ENCODE measurements at places on chromosomes 3 and 15.

- no peak for DNase-seq
Observed at GRCh38 chr15:96851613-96852012, 521.1 kb downstream of the NR2F2 start.

GRCh38 chr15:58460116-58460790 lies 28.5 kb downstream of the LIPC start:
- DNase-seq = no peak

DNA sequence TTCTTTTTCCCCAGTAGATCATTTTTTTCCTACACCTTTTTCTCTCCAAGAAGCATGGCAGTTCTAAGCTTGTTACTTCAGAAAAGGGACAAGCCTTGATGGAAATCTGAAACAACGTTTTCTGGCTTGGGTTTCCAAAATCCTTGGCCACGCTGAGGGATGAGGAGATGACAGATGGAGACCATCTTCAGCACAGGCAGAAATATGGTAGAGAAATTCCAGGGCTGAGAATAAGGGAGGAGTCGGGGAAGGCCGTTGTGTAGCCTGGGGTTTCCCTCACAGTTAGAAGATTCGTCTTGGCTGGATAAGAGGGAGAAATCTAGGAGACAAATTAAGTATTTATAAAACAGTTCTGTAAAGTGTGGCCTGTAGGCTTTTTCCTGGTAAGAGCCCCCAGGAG lies 33.9 kb upstream of the STT3B start:
- no peak for DNase-seq

GRCh38 chr15:99954361-99955180 lies 221.3 kb upstream of the LYSMD4 start:
- DNase-seq = peak; percentile 25

DNA sequence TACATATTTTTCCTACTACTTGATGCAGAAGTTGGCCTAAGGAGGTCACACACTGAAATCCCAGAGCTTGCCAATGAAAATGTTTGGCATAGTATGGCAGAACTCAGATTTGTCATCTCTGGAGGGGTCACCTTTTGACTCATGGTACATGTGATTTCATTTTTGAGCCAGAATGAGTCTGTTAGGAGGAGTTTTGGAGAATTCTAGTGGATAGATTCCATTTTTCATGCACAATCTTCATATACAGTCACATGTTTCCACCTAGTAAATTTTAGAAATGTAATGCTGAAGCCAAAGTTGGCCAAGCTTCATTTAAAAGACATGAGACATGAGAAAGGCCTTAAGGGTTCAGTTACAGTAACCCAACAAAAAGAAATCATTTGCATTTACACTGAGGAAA lies 97.8 kb upstream of the IGSF10 start:
- DNase-seq = no peak

DNA sequence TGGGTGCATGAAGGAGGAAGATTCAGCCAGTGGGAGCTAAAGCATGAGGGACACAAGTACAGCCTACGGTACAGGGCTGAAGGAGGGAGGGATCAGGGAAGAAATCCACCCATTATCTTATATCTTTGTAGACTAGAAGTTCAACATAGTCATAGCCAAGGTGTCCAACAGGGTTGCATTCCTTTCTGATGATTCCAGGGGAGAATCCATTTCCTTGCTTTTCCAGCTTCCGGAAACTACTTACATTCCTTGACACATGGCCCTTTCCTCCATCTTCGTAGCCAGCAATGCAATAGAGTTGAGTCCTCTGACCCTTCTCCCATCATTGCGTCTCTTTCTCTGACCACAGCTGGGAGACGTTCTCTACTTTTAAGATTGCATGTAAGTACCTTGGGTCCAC lies 471.0 kb upstream of the SEMA6D start:
- no peak for DNase-seq

DNA sequence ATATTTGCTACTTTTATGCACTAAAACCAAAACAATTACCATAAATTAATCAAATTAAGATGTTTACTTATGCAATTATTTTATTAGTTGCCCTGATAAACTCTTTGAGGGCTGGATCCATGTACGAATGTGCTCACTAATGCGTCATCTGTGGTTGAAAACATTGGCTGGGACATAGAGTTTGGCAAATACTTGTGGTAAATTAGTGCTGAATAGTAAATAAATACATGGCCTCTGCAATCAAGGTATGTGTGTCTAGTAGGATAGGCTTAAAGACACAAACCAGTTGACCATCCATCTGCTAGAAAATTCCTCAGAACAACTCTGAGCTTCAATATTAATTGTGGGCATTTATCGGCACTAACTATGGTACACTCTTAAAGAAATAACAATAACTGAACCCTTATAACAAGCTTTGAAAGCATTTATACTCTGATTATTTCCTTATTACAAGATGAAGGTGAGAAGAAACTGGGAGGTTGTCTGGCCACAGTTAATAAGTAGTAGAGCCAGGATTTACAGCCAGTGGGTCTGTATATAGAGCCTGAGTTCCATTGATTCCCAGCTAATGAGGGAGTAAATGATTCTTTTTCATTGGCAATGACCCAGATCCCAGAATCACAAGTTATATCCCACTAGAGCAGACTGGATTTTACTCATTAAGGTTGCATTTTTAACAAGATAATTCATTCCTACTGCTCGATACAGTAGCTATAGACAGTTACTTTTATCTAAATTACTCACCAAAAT lies 169.5 kb upstream of the CNTN6 start:
- DNase-seq = no peak

GRCh38 chr3:197956626-197956988 lies 3.4 kb upstream of the LMLN start:
- DNase-seq = no peak

DNA sequence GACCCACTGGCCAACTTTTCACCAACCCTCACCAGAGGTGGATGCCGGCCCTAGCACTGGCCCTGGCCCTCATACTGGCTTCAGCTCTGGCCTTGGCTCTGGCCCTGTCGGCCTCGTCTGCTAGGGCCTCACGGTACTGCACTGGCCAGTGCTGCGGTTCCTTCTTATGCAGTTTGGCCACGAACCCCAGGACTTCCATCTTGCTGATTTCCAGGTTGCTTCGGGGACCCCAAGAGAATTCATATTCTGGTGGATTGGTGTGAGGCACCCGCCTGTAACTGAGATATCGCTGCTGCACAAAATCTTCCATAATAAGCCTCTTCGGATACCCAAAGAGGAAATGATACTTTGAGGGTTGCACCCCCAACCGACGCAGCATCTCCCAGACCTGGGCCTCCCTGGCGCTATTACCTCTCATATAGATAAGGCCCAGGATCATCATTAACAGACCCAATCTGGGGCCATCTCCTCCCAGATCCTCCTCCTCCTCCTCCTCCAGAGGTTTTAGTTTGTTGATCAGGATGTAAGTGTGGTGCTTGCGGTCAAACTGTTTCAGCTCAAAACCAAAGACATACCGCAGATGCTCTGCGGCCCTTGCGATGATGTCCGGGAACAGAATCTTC lies 883 bp downstream of the MAGEF1 start:
- no peak for DNase-seq

GRCh38 chr15:72141171-72142084 lies 23.2 kb downstream of the SENP8 start:
- DNase-seq = no peak

DNA sequence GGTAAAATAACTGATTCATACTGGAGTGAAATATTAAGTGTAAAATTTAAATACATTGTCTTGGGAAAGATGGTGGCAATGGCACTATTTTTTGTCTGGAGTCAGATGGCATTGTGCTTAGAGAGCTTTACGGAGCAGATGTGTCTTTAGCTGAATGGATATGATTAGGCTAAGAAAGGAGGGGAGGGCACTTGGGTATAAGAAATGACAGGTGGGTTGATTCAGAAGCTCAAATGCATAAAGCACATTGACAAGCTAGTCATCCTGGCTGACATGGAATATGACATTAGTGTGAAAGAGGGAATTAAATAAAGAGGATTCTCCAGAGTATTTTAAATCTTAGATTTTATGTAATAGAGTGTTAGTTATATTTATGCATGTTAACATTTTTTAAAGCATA lies 570.1 kb upstream of the CBLB start:
- no peak for DNase-seq

GRCh38 chr15:51536965-51537574 lies 85.5 kb downstream of the DMXL2 start:
- no peak for DNase-seq

DNA sequence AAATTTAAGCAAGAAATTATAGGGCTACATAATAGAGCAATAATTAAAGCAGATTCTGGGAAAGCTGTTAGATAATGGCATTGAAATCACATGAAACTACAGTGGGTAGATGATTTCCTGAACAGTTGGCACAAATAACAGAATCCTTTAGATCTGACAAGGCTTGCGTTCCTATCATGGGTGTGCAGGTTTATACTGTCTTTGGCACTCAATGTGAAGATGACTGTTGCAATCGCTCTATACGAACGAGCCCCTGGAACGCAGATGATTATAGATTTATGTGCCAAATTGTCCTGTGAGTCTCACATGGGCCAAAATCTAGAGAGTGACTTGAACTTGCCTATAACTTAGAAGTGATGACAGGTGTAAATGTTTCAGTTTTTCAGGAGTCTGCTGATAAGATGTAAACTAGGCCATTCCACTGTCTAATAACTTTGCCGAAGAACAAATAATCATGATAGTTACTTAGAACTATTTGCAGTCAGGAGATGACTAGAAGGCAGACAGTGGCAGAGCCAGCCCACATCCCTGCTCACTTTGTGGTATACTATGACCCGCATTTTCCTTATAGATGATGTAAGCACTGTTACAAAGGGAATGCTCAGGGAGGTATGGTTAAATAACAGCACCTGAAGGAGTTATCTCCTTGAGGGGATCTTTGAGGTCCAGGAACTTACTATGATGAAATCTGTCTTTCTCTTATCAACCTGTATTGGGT lies 30.5 kb upstream of the TRPC1 start:
- no peak for DNase-seq

GRCh38 chr3:133474817-133475216 lies 75.0 kb downstream of the BFSP2 start:
- DNase-seq = no peak

DNA sequence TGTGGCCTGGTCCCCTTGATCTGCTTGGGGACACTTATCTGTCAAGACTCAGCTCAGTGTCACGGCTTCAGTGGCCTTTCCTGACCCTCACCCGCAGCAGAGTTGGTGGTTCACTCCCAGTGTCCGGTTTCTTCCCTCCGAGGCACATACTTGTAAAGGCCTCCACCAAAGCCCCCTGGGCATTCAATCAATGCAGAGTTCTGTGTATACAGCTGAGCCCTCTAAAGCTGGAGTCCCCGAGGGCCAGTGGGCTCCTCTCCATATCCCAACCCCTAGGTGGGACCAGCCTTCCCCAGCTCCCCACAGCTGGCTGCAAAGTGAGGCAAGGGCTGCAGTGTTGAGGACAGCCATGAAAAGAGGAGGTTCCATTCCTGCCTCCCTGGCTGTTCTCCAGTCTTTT lies 70.9 kb upstream of the RGMA start:
- peak; percentile 40 for DNase-seq

GRCh38 chr15:84953726-84954125 lies 27.9 kb upstream of the PDE8A start:
- no peak for DNase-seq

GRCh38 chr15:57509126-57509525 lies 82.6 kb upstream of the MYZAP start:
- DNase-seq = peak; percentile 63

DNA sequence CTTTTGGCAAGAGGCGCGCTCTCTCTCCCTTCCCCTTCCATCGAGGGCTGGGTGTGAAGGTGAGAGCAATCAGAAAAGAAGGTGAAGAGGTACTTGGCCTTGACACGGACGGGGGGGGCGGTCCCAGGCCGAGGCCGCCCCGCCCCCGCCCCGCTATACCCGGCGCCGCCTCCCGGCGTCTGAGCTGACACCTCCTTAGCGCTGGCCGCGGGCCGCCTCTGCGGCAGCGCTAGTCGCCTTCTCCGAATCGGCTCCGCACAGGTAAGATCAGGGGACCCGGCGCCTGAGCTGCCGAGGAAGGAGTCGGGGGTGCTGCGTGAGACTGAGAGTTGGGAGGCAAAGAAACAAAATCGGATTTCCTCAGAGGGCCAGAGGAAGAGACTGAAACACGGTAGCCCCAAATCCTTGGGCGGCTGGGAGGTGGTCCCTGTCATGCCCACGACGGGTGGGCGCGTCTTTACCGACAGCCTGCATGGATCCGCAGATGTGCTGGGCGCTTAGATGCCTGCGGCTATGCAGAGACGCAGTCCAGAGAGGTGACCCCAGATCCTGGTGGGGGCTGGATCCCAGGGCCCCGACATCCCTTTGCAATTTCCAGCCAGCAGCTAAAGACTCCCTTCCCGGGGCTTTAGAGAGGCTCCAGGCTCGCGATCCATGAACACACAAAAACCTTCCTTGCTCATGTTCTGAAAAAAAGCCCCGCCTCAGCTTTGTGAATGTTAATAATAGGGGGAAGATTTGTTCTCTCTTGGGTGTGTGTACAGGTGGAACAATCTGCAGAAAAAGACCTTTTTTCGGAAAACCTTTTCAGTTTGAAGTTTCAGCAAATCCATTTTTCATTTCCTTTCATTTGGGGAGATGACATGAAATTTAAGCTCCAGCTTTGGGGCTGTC lies at the start of gene ENTPD3:
TSS of gene ENTPD3 (plus strand) at position 184 of the 894 bp plus-strand sequence. CDS start 874 bp downstream, outside the sequence.
- peak; percentile 62 for DNase-seq

- DNase-seq = no peak
Observed at GRCh38 chr3:18806633-18807032, 341.7 kb upstream of the KCNH8 start.

DNA sequence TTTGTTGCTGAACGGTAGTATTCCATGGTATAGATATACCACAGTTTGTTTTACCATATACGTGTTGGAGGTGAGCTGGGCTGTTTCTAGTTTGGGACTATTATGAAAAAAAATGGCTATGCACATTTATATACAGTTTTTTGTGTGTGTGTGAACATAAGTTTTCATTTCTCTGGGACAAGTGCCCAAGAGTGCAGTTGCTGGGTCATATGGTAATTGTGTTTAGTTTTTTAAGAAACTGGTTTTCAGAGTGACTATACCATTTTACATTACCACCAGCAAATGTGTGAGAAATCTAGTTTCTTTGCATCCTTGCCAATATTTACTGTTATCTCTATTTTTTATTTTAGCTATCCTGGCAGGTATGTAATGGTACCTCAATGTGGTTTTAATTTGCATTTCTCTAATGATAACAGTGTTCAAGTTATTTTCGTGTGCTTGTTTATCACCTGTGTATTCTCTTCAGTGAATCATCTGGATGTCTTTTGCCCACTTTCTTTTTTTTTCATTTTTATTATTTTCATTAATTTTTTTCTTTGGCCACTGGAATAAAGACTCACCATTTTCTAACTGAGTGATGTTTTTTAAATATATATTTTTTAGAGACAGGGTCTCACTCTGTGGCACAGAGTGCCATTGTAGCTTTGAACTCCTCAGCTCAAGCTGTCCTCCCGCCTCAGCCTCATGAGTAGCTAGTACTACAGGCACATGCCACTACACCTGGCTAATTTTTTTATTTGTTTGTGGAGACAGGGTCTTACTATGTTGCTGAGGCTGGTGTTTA lies 75.3 kb downstream of the ZNF609 start:
- no peak for DNase-seq

DNA sequence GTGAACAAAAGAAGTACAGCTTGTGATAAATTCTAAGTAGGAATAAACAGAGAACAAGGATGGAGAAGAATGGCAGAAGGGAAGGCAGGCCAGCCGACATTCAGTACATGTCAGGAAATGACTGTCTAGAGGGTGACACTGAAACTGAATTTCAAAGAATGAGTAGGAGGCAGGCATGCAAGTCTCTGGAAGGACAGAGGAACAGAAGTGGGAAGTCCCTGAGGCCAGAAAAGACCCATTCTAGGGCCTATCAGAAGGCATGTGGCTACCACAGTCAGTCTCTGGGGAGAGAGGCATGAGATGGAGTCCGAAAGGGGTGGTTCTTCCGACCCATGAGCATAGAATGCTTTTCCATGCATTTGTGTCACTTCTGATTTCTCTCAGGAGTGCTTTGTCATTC lies 243.5 kb upstream of the UBE2E2 start:
- DNase-seq = no peak

- no peak for DNase-seq
Observed at GRCh38 chr15:39931615-39932014, 2.3 kb upstream of the EIF2AK4 start.

Data from ELF-1 (cell line).